IPS DF 6.9 (cell line): ENCODE measurements at places on chromosomes 3 and 15.

DNA sequence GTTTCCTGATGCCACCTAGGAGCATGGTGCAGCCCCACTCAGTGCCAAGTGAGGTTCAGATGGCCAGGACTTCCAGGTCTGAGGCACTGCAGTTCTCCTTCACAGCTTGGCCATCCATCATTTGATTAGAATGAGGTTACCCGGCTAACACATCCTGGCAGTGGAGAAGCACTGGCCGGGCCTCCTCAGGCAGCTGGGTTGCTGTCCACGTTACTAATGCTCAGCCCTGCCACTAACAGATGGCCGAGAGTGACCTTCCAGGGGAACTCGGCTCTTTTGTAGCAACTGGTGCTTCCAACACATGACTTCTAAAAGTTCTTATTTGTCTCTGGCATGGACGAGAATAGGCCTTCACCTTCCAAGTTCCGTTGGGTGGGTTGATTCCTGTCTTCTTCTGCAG, 204.6 kb upstream of the CFAP20DC start:
- DNase-seq = no peak

GRCh38 chr3:190709351-190709773, 153.1 kb downstream of the GMNC start:
- DNase-seq = no peak

GRCh38 chr15:60389261-60390077, 8.3 kb downstream of the ANXA2 start:
- no peak for DNase-seq

- no peak for DNase-seq
Observed at GRCh38 chr3:82229397-82229796, 468.0 kb upstream of the GBE1 start.

DNA sequence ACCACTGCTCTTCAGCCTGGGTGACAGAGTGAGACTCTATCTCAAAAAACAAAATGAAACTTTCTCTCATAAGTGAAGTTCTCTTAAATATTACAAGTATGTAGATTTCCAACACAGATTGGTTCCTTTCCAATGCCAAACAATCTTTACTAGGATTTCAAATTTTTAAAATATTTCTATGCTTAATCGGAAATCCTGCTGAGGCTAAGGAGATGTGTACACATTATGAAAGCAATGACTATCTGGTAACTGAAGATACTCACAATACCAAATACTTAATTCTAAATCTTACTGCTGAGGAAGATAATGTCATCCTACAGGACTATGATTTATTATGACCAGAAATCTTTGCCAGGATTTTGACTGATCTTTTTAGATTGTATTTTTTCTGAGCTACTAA, 255.6 kb upstream of the ZNF717 start:
- no peak for DNase-seq

DNA sequence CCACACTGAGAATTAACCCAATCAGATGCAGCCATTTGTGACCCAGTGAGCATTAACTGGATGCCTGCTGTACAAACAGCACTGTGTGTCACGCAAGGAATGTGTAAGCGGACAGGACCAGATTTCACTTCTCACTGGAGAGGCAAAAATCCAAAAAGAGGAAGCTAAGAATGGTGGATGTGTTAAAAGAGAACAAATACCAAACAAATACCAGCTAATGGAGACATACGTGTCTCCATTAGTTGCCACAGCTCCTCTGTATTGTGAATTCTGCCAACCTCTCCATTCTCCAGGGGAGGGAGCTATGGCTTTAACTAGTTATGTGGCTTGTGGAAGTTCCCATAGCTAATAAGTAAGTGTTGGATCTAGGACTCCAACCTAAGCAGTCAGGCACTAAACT, 2.6 kb downstream of the LTF start:
- DNase-seq = no peak

DNA sequence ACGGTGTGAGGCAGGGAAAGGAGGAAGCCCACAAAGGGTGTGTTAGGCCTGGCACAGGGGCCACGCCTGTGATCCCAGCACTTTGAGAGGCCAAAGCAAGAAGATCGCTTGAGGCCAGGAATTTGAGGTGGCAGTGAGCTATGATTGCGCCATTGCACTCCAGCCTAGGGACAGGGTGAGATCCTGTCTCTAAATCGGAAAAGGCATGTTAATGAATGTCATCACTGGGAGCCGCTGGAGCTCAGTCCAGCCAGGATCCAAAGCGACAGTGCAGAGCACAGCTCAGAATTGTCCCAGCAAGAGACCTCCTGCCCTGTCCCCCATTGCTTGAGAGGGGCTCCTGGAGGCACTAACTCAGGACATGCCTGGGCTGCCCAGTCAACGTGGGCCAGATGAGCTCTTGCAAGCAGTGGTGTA, 15.0 kb upstream of the FBLN2 start:
- no peak for DNase-seq

- no peak for DNase-seq
Observed at GRCh38 chr3:27349832-27350231, 19.4 kb downstream of the NEK10 start.

DNA sequence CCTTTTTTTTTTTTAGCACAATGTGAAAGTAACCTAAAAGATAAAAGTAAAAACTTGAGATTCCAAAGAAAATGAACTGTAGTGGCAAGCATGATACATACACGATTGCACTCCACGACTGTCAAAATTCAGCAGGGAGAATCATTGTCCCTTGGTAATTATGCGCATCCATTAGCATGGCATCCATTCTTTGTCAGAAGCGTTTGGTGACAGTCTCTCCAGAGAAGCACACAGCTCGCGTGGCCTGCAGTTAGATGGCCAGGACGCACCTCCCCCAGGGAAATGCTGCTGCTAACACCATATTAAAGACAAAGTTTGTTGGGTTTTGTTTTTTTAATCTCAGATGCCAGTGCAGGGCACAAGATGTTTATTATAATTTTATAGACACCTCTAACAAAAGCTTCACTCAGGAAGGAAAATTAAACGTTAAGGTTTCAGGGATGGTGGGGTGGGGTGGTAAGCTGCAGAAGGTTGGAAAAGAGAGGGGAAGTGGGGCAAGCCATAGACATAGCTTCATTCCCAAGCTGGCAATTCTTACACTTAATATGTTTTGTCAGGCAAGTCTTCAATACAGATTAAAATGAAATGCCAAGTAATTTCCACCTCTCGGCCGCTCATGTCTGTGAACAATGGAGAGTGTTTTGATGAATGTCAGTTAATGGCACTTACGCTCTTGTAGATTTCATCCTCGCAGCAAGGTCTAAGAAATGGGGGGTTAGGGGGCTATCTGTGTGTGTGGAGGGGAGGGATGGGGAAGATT, 142.8 kb upstream of the TOPAZ1 start:
- DNase-seq = no peak

- DNase-seq = no peak
Observed at GRCh38 chr15:101504373-101504772, 14.9 kb upstream of the PCSK6 start.

GRCh38 chr3:124565013-124565412, 165.2 kb upstream of the UMPS start:
- DNase-seq = no peak

GRCh38 chr15:52326756-52327155, 31.2 kb upstream of the MYO5C start:
- no peak for DNase-seq

DNA sequence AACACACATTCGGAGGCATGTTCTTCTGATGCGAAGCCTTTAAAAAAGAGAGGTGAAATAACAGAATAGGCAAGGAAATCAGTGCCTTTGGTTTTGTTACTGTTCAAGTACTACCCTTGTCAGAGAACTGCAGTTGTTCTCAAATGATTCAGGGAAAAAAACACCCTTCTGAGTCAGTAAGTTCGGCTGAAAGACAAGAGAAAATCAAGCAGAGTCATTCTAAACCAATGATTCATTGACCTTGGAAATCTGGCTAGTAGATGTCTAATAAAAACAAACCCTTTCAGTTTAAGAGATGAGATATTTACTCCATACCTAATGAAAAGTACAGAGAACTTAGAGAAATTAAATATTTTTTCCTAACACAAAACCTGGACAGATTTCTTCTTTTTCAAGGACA, 72.7 kb upstream of the ABI3BP start:
- DNase-seq = no peak

DNA sequence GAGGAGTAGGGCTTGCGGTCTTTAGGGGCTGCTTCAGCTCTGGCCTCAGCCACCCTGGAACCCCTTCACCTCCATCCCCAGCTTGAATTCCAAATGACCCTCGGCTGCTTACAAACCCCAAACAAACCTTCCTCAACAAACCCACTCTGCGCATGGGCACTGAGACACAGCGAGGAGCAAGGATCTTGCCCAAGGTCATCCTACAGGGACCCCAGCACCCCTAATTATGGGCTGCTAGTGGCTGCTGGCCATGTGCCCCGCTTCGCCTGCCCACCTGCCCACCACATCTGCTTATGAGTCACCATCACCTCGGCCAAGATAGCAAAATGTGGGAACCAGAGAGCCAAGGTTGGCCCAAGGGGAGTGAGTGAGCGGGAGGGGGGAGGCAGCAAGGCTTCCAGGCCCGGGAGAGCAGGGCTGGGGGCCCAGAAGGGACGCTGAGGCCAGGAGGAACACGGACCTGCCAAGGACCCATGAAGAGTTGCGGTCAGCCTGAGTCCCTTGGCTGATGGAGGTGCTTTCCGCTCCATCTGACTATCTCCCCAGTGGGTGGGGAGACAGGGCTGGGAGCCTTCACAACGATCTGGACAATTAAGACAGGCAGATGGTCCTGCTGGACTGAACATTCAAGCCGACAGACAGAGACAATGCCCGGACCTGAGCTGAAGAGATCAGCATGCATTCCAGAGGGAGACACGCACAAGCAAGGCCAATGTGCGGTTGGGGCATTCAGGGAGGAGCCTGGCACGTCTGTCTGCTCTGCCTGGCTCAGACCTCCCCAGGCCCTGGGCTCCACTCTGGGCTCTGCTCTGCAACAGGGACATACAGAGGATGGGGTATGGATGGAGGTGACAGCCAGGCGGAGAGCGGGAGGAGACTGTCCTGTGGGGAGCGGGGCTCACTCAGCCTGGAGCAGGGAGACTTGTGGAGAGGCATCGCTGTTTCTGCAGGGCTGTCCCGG, 10.8 kb upstream of the GRIP2 start:
- DNase-seq = no peak

DNA sequence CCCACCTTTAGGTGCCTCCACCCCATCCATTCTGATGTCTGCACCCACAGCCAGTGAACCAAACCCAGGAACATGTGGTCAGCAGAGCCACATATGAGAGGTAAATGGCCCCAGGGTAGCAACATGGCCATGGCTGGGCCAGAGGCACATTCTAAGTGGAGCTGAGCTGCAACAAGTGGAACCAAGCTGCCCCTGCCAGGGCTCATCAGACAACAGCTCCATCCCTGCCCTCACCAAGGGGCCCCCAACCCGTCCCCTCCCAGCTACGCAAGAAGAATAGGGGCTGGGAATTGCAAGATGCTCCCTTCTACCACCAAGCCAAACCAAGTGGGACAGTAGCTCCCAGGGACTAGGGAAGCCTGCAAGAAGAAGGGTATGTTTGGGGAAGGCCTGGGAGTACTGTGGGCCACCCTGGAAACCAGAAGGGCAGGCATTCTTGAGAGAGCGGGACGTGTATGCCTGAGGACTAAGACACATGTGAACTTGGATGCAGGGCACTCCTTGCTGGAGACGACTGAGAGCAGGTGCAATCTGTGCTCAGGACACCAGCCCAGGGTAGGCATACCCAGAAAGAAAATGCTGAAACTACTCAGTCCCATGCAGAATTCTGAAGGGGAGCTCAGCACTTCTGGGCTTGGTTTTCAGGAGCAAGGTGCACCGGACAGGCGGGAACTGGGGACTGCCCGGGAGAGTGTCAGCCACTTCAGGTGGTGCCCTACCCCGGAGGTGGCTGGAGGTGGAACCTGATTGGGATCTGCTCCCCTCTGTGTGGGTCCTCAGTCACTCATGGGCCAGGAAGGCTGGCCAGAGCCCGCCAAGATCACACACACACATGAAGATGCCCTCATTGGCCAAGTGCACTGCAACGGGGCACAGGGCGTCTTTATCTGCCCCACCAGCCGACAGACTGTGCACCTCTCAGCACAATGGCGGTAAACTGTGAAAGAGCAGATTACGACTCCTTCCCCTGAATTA, 9.5 kb downstream of the MYL3 start:
- DNase-seq = no peak

DNA sequence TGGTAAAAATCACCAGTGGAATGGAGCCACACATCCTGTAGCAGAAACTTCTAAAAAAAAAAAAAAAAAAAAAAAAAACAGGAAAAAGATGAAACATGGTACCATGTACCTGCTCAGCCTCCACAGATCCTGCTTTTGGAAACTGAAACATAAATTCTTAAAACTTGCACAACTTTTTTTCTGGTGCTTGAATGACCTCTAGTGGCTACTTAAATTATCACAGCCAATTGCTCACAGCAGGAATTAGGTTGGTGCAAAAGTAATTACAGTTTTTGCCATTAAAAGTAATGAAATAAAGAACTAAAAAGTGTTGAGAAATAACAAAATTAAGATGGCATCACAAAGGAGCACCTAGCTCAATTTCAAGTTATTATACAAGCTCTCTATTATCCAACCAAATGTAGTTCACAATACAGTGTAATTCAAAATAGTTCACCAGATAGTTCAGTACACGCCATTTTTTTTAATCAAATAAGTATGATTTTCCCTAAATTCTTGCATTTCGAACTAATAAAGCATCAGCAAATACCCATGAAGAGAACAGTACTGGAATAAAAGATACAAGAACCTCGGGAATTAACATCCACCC, 80.6 kb downstream of the ULK4 start:
- no peak for DNase-seq

DNA sequence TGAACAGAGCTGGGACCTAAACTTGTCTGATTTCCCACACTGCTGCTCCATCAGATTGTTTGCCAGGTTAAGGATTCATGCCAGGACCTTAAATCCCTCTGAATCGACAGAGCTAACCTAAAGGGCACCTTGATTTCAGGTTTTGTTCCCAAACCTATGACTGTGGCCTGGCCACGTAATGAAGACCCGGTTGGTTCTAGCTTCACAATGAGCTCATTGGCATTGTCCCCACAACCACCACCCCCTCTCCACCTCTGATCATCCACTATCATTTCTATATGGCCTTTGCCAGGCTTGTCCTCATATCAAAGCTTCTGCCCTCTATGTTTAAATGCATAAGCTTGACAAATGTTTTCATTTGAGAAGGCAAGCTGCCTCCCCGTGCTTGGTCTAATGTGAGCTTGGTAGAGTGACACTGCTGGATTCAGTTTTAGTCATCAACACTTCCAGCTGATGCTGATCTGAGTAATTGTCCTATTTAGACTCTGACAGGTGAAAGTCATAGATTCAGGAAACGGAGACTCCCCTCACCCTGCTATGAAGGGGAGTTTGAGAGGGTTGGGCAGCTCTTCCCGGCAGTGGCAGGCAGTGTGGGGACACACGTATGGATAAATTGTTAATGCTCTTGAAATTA, 407.1 kb upstream of the CFAP20DC start:
- DNase-seq = no peak

DNA sequence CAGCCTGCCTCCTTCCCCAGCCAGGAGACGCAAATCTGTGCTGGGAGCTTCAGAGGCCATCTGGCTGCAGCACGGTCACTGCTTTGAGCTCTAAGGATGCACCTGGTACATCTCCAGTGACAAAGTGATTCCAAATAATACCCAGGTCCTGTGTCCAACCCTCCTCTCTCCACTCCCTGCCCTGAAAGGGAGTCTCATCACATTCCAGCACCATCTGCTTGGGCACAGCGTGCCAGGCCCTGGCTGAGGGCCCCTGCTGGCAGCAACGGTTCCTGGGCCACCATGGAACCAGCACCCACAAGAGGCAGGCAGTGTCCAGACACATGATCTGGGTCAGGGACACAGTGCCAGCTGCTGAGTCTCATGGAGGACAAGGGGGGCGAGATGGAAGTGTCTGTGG, 81.3 kb downstream of the MTHFS start:
- no peak for DNase-seq

- DNase-seq = no peak
Observed at GRCh38 chr3:141940194-141940776, 63.8 kb downstream of the ATP1B3 start.
